ENCODE measurements at places on chromosomes 1 and 21. TPM values are rescaled to one million over a fixed set of nuclear protein-coding genes. Genes with fewer than 3 reads are reported as not detected.

- peaks cover 4% of the 10 kb centered on the region for H3K4me1 ChIP-seq
- no peak overlapping the region for H3K4me3 ChIP-seq
- no peak for DNase-seq
- H3K27me3 ChIP-seq, result no peaks in the 10 kb centered on the region
Measured at GRCh38 chr1:42424201-42424600, 31.6 kb downstream of the ZMYND12 start.

The CSF3R gene
- 3.0 TPM for total RNA-seq

GRCh38 chr21:29958551-29958950 lies 18.8 kb upstream of the GRIK1 start:
- no peak overlapping the region for H3K4me3 ChIP-seq
- H3K27ac ChIP-seq, result no peak overlapping the region
- DNase-seq, result no peak
- H3K36me3 ChIP-seq, result no peaks in the 10 kb centered on the region
- H3K27me3 ChIP-seq, result no peaks in the 10 kb centered on the region
- H3K4me1 ChIP-seq, result no peaks in the 10 kb centered on the region

The S100A6 gene
- total RNA-seq, result 449 TPM

- H3K27me3 ChIP-seq, result no peaks in the 10 kb centered on the region
- no peak overlapping the region for H3K4me3 ChIP-seq
- H3K4me1 ChIP-seq, result no peaks in the 10 kb centered on the region
- no peak overlapping the region for H3K27ac ChIP-seq
- DNase-seq, result no peak
Measured at GRCh38 chr21:42349420-42350317, 1.1 kb downstream of the TFF2 start.

The LHX4 gene
- 0.18 TPM for total RNA-seq

DNA sequence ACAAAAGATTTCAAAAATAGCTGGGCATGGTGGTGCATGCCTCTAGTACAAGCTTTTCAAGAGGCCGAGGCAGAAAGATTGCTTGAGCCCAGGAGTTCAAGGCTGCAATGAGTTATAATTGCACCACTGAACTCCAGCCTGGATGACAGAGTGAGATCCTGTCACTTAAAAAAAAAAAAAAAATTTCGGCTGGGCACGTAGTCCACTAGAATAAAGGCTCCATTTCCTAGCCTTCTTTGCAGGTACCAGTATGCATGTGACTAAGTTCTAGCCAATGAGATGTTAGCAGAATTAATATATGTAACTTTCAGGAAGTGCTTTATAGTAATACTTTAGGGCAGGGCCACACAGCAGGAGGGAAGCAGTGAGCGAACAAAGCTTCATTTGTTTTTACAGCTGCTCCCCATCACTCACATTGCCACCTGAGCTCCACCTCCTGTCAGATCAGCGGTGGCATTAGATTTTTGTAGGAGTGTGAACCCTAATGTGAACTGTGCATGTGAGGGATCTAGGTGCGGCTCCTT lies 28.8 kb upstream of the SYDE2 start:
- no peak overlapping the region for H3K27ac ChIP-seq
- H3K4me1 ChIP-seq, result peaks cover 22% of the 10 kb centered on the region
- no peak for DNase-seq
- H3K36me3 ChIP-seq, result no peaks in the 10 kb centered on the region

The TCEA3 gene
- total RNA-seq, result 9.1 TPM

DNA sequence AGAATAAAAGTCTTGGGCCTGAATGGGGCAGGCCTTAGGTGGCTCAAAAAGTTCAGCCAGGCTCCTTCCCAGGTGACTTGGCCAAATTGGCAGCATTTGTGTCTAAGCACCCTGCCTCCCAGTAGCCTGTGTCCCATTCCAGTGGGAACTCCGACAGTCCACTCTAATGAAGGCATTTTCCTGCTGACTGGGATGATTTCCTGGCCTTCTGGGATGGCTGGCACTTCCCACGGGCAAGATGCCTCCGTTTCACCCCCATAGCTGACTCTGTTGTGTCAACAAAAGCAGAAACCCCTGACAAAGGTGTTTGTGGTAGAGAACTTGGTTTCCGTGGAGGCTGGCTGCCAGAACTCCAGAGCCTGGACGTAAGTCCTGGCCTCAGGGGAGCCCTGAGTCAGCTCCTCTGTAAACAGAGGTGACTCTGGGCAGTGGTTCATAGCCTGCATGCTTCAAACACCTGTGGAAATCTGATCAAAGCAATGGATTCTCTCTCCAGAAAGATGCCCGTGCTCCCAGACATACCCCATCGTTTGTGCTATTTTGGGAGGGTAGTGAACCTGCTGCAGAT lies 36.6 kb downstream of the WNT3A start:
- H3K4me1 ChIP-seq, result no peaks in the 10 kb centered on the region
- no peaks in the 10 kb centered on the region for H3K27me3 ChIP-seq
- no peak overlapping the region for H3K27ac ChIP-seq
- no peaks in the 10 kb centered on the region for H3K36me3 ChIP-seq

DNA sequence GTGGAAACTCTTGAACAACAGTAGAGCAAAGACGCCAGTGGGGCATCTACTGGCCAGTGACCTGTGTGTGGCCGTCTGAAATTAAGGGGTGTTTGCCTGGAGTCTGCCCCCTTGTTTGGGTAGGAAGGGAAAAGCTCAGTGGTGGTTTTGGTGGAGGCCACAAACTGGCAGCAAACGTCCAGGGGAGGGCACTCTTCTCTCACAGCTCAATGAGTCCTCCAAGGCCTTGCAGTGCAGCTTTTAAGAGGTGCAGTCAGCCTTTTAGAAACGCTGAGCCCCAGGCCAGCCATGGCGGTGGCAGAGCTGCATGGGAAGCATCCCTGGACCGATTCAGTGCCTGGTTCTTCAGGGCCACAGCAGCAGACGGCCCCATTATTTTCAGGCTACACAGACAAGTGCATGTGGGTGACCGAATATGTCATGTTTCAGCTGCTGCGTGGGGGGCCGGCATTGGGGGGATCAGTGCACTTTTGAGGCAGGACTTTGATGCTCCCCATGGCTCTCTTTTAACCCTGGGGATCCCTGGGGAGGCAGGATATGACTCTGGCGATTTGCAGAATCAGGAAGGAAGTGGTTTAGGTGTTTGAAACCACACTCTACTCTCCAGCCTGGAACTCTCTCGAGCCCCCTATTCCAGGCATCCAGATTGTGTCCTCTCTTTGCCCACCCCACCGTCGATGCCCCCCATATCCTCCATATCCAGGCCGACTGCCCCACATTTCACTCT lies 414.0 kb downstream of the PRDM2 start:
- no peaks in the 10 kb centered on the region for H3K27me3 ChIP-seq
- H3K4me3 ChIP-seq, result no peak overlapping the region
- H3K4me1 ChIP-seq, result no peaks in the 10 kb centered on the region
- DNase-seq, result no peak
- H3K27ac ChIP-seq, result no peak overlapping the region
- H3K36me3 ChIP-seq, result no peaks in the 10 kb centered on the region

- no peak overlapping the region for H3K4me3 ChIP-seq
- H3K36me3 ChIP-seq, result no peaks in the 10 kb centered on the region
- no peak overlapping the region for H3K27ac ChIP-seq
- no peak for DNase-seq
Measured at GRCh38 chr1:229993060-229993459, 74.0 kb upstream of the GALNT2 start.

The RGSL1 gene
- not detected for total RNA-seq

- no peak overlapping the region for H3K27ac ChIP-seq
- DNase-seq, result no peak
- no peaks in the 10 kb centered on the region for H3K27me3 ChIP-seq
Measured at GRCh38 chr1:206131037-206131436, 13.8 kb upstream of the AVPR1B start.

DNA sequence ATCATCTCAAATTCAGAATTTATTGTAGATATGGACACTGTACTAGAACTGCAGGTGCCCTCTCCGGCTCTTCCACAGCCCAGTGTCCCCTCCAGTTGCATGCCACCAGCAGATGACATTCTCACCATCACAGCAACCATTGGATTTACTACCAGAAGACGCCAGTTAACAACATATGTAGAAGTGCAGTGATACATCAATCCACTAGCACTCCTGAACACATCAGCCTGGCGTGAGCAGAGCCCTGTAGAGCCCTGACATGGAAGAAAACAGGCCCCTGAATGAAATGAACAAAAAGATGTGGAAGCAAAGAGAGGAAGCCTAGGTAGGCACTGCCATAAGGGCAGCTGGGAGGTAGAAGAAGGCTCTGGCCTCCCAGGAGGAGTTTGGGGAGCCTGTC lies 73.1 kb upstream of the GALNT2 start:
- no peak overlapping the region for H3K27ac ChIP-seq
- DNase-seq, result no peak
- H3K36me3 ChIP-seq, result no peaks in the 10 kb centered on the region
- no peaks in the 10 kb centered on the region for H3K4me1 ChIP-seq
- H3K4me3 ChIP-seq, result no peak overlapping the region

The KIF26B gene
- 2.7 TPM for total RNA-seq

The DSTYK gene
- total RNA-seq, result 6.8 TPM

- DNase-seq, result no peak
- peaks cover 3% of the 10 kb centered on the region for H3K4me1 ChIP-seq
- no peak overlapping the region for H3K4me3 ChIP-seq
- H3K36me3 ChIP-seq, result no peaks in the 10 kb centered on the region
- H3K27ac ChIP-seq, result peak overlapping the region; percentile 57
- H3K27me3 ChIP-seq, result no peaks in the 10 kb centered on the region
Measured at GRCh38 chr21:28283641-28284490, 708.8 kb downstream of the LTN1 start.

DNA sequence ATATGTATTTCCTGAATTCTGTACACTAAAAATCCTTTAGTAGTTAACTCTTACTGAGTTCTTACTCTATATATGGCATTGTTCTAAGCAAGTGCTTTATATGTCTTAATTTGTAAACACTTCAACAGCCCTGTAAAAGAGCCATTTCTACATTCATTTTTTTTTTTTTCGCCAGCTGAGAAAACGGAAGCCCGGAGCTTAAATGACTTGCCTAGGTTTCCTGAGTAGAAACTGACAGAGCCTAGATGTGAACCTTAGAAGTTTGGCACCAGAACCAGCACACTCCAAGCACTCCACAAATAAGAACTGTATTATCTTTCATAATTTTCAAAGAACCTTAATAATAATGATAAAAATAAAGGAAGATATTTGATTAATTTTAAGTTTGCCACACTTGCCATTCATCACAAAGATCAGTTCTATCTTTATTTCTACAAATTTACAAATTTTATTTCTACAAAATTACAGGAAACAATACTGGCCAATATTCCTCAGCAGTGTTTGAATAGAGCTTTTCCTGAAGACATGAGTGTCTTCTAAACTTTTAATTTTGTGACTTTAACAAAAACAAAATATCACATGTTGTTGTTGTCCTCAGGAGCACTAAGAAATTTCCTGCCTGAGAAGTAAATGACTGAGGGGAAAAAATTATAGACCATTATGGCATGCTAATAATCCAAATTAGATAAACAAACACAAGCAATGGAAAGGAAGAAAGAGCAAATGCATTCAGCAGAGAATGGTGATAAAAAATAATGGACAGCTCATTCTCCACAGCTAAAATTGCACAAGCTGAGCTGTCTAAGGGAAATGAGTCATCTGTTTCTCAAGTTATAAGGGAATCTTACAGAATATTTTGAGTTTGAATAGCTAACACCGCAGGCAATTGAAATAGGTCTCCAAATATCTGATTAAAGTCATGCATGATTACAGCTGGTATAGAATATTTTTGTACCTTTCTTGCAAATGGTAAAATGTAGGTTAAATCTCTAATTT lies 71.2 kb downstream of the DPYD start:
- no peak overlapping the region for H3K4me3 ChIP-seq
- DNase-seq, result no peak
- no peak overlapping the region for H3K27ac ChIP-seq
- H3K4me1 ChIP-seq, result peaks cover 4% of the 10 kb centered on the region
- no peaks in the 10 kb centered on the region for H3K36me3 ChIP-seq

- H3K4me3 ChIP-seq, result no peak overlapping the region
- peaks cover 14% of the 10 kb centered on the region for H3K4me1 ChIP-seq
- DNase-seq, result no peak
- H3K27ac ChIP-seq, result no peak overlapping the region
Measured at GRCh38 chr1:212254853-212255363, 30.3 kb upstream of the PPP2R5A start.

The KIF14 gene
- 4.3 TPM for total RNA-seq

The HCN3 gene
- 2.3 TPM for total RNA-seq

GRCh38 chr1:165376041-165376810 lies 19.7 kb upstream of the LMX1A start:
- H3K4me3 ChIP-seq, result peak overlapping the region; percentile 11
- H3K36me3 ChIP-seq, result no peaks in the 10 kb centered on the region
- peaks cover 6% of the 10 kb centered on the region for H3K4me1 ChIP-seq

GRCh38 chr1:20753589-20753988 lies 21.1 kb upstream of the SH2D5 start:
- H3K27me3 ChIP-seq, result no peaks in the 10 kb centered on the region
- peaks cover 55% of the 10 kb centered on the region for H3K36me3 ChIP-seq
- H3K27ac ChIP-seq, result no peak overlapping the region
- no peaks in the 10 kb centered on the region for H3K4me1 ChIP-seq
- H3K4me3 ChIP-seq, result no peak overlapping the region
- DNase-seq, result no peak

Data from esophagus squamous epithelium (tissue), 5 donors.